Naive thymus-derived CD8-positive, alpha-beta T cell (primary cell): ENCODE measurements at places on chromosomes 7 and 10. TPM values are rescaled to one million over a fixed set of nuclear protein-coding genes. Genes with fewer than 3 reads are reported as not detected.

The ASAH2 gene
- 3.3 TPM for polyA plus RNA-seq

The FAM204A gene
- polyA plus RNA-seq: 152 TPM

The HOGA1 gene
- polyA plus RNA-seq: not detected

The SH2D4B gene
- polyA plus RNA-seq: not detected

The DGKB gene
- polyA plus RNA-seq: not detected

The AOC1 gene
- polyA plus RNA-seq: not detected

The RASA4 gene
- polyA plus RNA-seq: 23.4 TPM

The CYP2E1 gene
- polyA plus RNA-seq: 0.02 TPM

The PRKAR1B gene
- 35.4 TPM for polyA plus RNA-seq

The GLCCI1 gene
- polyA plus RNA-seq: 9.0 TPM

The MKX gene
- polyA plus RNA-seq: not detected

The CRPPA gene
- 0.94 TPM for polyA plus RNA-seq

The PARP12 gene
- polyA plus RNA-seq: 28.1 TPM

The SNX10 gene
- polyA plus RNA-seq: 10.9 TPM

The ADARB2 gene
- polyA plus RNA-seq: not detected

The MSMB gene
- polyA plus RNA-seq: not detected

The TACR2 gene
- not detected for polyA plus RNA-seq

The CYP3A5 gene
- polyA plus RNA-seq: 0.14 TPM

The SPRN gene
- polyA plus RNA-seq: 0.28 TPM

The CH25H gene
- not detected for polyA plus RNA-seq

The RRP12 gene
- polyA plus RNA-seq: 8.3 TPM

The KCND2 gene
- polyA plus RNA-seq: not detected

The IFIT2 gene
- 3.7 TPM for polyA plus RNA-seq

The MMD2 gene
- polyA plus RNA-seq: not detected

The CTTNBP2 gene
- not detected for polyA plus RNA-seq

The TASOR2 gene
- polyA plus RNA-seq: 14.9 TPM

The SMKR1 gene
- 9.7 TPM for polyA plus RNA-seq

The CACNB2 gene
- polyA plus RNA-seq: 0.17 TPM

The DPP6 gene
- polyA plus RNA-seq: not detected

The HMX2 gene
- polyA plus RNA-seq: not detected

The GTF2I gene
- polyA plus RNA-seq: 78.6 TPM

The PCLO gene
- polyA plus RNA-seq: not detected

The PIP gene
- polyA plus RNA-seq: not detected

The EBF3 gene
- polyA plus RNA-seq: not detected

The RBP4 gene
- not detected for polyA plus RNA-seq

The ADRB1 gene
- 0.08 TPM for polyA plus RNA-seq

The PDCD11 gene
- polyA plus RNA-seq: 9.9 TPM

The ELMO1 gene
- 44.9 TPM for polyA plus RNA-seq

The SYPL1 gene
- polyA plus RNA-seq: 78.4 TPM
